ENCODE measurements at places on chromosomes 1 and 21. TPM values are rescaled to one million over a fixed set of nuclear protein-coding genes. Genes with fewer than 3 reads are reported as not detected.

GRCh38 chr1:36034692-36035091 lies 49.2 kb upstream of the TEKT2 start:
- peak; percentile 98 for DNase-seq

The TRIM17 gene
- total RNA-seq, result 55.5 TPM

The TTC24 gene
- not detected for total RNA-seq

DNA sequence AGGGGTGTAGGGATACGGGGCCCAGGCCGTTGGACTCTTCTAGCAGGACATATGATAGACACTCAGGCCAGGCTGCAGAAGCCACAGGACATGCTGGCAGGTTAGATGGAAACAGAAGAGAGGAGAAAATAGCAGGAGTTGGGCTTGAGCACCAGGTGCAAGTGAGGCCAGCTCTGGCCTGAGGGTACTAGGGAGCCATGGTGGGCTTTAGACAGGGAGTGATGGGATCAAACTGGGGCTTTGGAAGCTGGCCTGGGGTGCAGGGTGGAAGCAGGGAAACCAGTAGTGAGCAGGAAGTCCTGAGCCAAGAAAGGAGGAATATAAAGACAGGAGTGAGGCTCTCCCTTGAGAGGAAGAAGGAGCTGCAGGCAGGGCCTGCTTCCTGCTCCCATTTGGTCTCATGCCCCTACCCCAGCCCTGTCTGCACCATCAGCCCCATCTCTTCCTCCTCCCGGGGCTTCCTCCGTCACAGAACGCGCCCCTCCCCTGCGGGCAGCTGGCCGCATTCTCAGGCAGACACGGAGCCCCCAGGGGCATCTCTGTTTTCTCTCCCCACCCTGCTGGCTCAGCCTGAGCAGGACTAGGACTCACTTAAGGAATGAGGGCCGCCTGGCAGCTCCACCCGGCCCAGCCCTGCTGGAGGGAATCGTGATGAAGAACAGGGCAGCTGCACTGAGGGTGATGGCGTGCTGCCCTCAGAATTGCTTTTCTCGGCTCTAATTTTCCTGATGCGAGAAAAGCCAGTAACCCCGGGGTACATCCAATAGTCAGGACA lies 165.5 kb upstream of the TMEM51 start:
- DNase-seq, result no peak

- peak; percentile 25 for DNase-seq
These were observed 217.3 kb downstream of the PTPRU start for GRCh38 chr1:29453502-29454240.

The AMY2A gene
- not detected for total RNA-seq

- peak; percentile 24 for DNase-seq
These were observed 107.3 kb downstream of the NMNAT2 start for GRCh38 chr1:183310753-183311479.

The OR2T33 gene
- total RNA-seq, result not detected

- no peak for DNase-seq
These were observed 195.7 kb downstream of the MIS18A start for GRCh38 chr21:32083197-32083596.

- peak; percentile 65 for DNase-seq
These were observed at the start of gene CAPN2 for GRCh38 chr1:223712194-223712849. CAPN2 (plus strand) TSS chr1:223712539; CDS start chr1:223712641, 102 bp downstream.
